AG10803 (cell line): ENCODE measurements at places on chromosomes 2 and 18.

DNA sequence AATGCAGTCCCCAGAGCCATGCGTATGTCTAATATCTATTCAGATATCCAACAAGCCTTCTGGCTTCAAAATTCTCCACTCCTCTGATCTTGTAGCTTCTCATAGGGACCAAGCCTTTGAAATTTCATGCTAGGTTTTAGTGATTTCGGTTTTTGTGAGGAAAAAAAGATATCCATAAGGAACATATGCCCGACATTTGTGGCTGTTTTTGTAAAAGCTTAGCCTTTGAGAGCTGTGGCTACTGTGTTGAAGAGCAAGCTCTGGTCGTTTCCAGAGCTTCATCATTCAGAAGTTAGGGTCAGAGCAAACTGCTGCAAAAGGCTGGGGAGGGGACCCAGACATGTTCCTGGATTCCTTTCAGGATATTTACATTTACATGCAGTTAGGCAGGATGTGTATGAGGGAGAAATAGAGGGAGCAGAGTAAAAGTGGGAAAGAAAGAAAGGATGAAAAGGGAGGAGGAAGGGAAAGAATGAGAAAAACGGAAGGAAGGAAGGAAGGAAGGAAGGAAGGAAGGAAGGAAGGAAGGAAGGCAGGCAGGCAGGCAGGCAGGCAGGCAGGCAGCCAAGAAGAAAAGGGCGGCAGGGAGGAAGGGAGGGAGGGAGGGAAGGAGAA is 70.2 kb downstream of the NCKAP5 start:
- no peak for DNase-seq

DNA sequence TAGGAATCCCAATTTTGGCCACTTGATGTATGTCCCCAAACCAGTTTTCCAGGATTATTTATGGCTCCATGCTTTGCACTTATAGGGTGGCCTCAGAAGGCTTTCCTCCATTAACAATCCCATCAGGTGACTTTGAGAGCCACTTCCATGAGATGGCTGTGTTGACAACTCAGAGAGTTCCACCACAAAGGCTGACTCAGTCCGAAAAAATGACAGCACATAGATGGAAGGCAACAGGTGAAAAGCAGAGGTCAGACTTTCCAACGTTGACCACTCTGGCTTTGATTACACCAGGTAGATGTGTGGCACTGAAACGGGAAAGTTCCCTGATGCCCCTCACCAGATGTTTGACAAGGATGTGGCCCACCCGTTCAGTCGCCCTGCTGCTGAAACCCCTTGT is 431.4 kb upstream of the TNP1 start:
- no peak for DNase-seq

DNA sequence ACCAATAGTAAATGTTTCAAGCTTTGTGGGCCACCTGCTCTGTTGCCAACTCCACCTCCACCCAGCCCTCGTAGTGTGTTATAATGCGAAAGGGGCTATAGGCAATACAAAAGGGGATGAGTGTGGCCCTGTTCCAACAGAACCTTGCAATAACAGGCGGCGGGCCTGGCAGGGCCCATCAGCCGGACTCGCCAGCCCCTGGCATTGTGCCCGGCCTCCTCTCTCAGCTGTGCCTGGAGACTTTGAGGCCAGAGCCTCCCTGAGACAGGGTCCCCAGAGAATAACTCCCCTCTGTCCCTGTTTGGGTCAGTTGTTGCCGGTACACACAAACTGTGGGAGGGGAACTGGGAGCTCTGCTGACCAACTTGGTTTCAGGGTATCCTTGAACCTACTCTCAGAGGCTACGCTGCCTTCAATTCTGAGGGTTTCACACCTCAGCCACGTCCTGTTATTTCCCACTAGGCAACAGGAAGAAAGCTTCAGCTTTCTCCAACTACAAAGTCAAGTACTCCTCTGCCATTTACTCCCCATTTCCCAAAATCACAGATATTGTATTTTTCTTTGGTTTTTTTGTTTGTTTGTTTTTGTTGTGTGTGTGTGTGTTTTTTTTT is 58.0 kb upstream of the ZNF236 start:
- no peak for DNase-seq

DNA sequence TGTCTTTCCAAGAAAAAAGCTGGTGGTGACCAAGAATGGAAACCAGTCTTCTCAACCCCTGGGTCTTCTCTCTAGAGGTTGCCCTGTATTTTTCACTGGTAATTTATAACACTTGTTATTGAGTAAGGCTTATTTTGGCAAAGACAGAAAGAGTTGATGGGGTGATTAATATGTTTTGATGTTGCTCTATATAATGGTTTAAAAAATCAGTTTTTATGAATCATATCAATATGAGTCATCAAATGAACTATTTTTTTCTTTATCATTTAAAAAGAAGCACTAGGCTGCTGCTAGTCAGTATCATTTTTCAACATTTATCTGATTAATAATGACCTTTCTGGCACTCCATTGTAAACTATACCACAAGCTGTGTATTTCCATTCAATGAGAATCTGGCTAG is 1142.2 kb downstream of the LRP1B start:
- no peak for DNase-seq

DNA sequence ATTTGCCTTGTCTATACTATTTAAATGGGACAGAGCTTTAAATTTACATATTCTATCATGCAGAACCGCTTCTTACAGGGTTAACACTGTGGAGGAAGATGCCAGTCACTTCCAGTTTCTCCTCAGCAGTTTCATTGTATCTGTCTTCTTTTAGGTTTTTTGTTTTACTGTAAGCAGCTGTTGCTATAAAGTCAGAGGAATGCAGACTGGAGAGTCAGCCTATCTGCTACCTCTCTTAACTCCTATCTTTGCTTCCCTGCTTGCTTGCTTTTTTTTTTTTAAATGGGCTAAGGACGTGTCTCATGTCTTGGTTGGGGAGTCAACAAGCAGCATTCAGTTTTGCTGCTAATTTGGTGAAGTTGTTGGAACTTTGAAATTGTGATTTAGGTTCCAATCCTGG is 8.9 kb downstream of the EPC2 start:
- DNase-seq, result peak; percentile 19

- DNase-seq, result peak; percentile 17
Observed at GRCh38 chr2:67070826-67071225, 326.3 kb upstream of the ETAA1 start.

DNA sequence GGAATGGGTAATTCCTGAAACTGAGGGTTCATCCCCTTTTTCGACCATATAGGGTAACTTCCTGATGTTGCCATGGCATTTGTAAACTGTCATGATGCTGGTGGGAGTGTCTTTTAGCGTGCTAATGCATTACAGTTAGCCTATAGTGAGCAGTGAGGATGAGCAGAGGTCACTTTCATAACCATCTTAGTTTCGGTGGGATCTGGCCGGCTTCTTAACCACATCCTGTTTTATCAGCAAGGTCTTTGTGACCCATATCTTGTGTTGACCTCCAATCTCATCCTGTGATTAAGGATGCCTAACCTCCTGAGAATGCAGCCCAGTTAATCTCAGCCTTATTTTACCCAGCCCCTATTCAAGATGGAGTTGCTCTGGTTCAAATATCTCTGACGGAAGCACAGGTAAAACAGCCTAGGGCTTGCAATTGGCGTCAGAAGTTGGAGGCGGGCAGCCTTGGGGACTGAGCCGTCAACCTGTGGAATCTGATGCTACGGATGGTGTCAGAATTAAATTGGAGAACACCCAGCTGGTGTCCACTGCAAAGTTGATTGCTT is 19.5 kb downstream of the RALBP1 start:
- DNase-seq, result no peak

DNA sequence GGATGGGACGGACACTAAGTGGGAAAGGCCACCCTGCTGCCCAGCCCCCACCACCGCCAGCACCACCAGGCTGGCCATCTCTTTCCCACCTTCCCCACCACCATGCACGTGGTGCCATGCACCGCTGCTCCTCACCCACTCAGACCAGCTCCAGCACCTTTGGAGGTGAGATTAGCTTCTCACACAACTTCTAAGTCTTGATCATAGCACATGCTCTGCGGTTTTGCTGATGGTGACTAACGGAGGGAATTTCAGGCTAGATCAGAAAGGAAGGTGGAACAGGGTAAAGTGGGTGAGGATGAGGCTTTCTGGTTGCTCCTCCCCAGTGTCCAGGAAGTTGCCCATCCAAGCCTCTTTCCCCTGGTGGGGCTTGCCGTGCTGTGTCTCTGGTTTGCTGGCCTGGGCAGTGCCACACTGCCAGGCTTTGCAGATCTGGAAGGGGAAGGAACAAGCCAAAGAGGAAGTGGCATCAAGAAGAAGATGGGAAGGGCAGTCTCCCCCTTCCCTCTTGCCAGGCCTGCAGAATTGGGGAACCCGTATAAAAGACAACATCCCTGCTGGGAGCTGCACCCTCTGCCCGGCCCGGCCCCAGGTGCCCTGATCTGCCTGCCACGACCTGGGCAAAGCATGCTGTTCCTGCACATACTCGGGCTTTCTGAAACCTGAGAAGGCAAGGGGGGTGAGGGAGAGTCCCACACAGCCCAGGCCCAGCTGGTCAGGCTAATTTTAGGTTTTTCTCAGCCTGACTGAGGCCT is 44.3 kb upstream of the CAB39 start:
- no peak for DNase-seq

DNA sequence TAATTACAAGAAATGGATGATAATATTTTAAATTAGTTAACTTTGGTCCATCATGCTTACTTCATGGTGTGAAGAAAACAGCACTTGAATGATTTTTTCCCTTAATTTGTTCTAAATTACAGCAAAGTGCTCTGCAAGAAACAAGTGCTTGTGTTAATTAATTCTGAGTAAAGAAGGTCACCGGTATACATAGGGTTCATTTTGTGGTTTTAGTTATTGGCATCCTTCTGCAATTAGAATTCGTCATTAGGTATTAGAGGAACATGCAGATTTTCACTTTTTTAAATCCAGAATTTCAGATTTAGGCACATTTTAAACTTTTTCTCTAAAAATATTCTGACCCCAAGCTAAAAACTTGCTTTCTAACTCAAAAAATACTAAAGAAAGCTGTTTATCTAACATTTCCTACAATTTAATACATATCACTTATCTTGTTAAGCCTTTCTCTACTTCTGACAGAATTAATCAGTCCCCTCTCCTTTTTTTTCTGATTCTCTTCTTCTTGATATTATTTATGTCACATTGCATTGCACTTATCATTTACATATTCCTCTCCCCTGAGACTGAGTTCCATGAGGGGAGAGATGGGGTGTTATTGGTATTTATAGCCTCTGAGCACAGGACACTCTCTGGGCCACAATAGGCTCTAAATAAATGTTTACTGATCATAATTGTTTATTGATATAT is 129.2 kb downstream of the PLA2R1 start:
- no peak for DNase-seq

DNA sequence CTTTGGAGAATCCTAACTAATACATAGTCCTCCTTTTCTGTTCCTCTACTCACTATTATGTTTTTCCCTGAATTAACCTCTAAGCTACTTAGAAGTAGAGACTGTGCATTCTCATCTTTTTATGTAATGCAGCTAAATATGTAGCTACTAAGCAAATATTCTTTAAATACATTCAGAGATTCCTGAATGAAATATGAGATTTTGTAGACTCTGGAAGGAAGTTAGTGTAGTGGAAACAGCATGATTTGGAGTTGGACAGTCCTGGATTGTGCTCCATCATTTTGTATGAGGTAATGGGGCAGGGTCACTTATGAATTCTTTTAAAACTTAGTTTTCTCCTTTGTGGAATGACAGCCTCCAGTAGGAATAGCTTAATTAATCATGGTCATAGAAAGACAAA is 24.7 kb upstream of the NT5C1B start:
- DNase-seq, result no peak

DNA sequence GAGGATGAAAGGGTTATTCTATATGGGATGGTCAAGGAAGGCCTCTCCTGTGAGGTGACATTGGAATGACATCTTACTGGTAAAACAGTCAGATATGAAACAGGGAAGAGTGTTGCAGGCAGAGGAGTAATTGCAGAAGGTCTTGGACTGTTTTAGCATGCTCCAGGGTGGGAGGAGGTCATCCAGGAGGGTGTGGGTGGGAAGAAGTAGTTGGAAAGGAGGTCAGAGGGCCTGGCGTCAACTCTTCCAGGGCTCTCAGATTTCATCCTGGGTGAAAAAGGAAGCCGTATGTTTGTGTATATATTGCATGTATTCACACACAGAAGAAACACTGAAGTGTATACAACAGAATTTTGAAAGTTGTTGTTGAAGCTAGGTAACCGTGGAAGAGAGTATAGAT is 48.2 kb downstream of the ATP9B start:
- no peak for DNase-seq

- DNase-seq, result peak; percentile 59
Observed at GRCh38 chr2:230798769-230799399, 65.9 kb upstream of the ITM2C start.

DNA sequence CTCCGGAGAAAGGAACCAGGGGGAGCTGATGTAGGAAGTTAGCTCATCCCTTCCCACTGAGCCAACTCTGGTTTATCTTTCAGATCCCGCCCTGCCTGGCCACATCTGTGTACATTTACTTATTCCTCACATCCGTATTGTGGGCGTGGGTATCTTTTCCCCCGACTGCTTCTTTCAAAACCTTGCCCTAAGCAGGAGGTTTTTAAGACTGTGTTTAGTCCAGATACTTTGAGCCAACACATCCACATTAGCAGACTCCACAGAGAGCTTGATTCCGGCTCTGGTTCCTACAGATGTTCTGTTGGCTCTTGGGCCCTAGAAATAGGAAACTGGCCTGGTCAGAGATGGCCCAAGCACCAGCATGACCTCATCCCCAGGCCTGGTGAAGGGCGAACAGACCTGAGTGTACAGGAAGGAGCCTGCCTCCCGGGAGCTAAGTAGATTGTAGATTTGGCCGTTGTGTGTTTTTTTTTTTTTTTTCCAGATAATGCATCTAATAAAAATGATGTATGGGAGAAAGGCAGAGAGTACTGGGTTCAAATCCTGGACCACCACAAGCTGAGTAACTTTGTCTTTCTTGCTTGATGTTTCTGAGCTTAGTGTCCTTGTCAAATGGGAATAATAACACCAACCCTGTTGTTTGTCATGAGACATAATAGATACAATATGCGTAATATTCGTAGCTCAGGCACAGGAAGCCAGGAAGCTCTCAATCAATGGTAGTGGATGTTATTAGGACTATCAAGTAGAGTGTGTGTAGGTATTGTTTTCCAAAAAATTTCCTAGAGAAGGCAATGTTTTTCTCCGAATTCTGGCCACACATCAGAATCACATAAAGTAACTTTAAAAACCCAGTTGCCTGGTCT is 92.3 kb downstream of the PRKCE start:
- peak; percentile 77 for DNase-seq

DNA sequence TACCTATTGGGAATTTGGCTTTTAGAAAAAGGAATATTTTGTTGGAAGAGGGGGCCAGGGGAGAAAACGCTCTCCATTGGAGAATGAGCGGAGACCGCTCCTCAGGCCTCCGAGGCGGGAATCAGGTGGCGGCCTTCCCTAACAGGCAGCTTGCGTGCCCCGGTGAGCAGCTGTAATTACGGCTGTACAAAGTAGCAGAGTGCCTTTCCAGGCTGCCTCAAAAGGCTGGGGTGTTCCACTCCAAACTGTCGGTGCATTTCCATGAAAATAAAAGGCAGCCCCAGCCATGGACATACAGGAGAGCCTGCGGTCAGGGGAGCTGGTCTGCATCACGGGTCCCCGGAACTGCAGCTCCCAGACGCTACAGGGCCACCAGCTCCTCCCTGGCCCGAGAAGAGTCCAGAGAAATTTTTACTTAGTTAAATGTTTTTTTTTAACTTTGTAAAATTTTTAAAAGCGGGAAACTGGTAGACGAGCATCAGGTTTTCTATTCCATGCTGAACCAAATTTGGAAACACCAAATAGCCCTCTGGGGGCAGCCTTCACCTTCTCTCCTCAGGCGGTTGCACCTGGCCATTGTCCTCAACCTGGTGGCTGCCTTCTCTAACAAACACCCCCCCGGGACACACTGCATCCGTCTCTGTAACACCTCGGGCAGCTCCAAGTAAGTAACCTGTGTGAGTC is 209.3 kb upstream of the SALL3 start:
- no peak for DNase-seq
